NCI-H1105 (cell line): ENCODE measurements at places on chromosomes 6 and 20.

- peak; percentile 70 for DNase-seq
Observed at GRCh38 chr6:87066449-87067333, 28.2 kb downstream of the CGA start.

- no peak for DNase-seq
Observed at GRCh38 chr6:154164397-154164796, 125.4 kb downstream of the OPRM1 start.

GRCh38 chr6:42335896-42336295, 115.8 kb downstream of the TRERF1 start:
- no peak for DNase-seq

GRCh38 chr6:68533339-68533795, 101.7 kb upstream of the ADGRB3 start:
- DNase-seq = no peak

DNA sequence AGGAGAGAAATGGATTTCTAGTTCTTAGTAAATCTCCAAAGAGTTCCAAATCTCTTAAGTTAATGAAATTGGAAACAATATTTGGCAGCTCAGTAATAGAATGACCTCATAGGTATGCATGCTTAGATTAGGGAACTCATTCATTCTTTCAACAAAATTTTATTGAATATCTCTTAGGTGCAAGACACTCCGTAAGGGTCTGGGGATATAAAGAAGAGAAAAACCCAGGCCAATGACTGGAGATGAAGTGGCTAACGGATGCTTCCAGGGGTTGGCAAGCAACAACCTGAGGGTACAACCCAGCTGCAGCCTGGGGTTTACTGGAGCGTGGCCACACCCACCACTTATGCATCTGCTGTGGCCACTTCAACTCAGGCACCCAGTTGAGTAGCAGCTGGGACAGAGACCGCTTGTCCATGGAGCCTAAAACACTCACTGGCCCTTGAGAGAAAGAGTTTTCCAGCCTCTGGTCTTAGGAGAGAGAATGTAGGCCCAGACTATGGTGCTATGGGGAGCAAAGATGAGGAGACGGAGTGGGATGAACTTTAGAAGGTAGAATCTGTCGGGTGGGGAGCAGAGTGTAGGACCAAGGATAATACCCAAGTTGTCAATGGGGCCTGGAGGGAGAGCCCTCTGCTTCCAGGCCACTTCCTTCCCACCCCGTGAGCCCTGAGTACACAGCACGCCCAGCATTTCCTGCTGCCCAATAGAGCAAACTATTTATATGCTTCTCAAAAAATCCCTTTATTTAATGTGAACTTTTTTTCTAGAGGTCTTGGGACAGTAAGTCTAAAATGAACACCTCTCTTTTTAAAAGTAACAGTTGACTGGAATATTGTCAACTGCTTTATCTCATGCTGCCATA, 46.8 kb upstream of the PXDC1 start:
- DNase-seq = peak; percentile 55

DNA sequence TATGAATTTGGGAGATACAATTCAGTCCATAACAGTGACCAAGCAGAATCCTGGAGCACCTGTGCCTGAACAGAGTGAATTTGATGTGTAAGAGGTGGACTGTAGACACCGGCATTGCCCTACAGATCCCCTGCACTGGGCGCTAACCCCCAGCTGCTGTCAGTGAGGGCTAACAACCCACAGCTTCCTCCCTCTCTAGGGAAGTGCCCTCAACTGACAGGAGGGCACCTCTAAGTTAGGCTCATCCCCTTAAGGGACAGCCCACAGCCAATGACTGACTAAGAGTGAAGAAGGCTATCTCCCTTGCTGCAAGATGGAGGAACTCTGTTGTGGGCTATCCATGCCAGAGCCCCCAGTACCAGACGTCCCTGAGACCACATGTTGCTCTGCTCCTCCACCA, 15.3 kb upstream of the BPIFB1 start:
- no peak for DNase-seq

- DNase-seq = no peak
Observed at GRCh38 chr6:69907981-69908498, 41.7 kb downstream of the COL19A1 start.

GRCh38 chr6:46410334-46410953, 80.8 kb downstream of the RCAN2 start:
- peak; percentile 70 for DNase-seq

DNA sequence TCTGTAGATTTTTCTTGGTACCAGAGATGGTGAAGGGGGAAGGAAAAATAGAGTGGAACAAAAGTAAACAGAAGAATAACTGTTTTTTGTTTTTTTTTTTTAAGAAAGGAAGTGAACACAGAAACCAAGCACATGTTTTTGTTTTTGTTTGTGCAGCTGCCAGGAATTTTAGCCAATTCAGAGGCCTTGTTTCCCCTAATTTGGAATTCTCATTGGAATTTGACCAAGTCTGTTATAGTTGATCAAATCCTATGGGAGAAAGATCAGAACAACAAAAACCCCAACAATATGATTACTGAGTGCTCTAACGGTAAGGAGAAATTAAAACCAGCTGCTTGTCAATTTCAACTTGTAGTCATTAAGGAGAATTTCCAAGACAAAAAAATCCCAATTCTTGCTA, 18.2 kb upstream of the IL22RA2 start:
- no peak for DNase-seq

DNA sequence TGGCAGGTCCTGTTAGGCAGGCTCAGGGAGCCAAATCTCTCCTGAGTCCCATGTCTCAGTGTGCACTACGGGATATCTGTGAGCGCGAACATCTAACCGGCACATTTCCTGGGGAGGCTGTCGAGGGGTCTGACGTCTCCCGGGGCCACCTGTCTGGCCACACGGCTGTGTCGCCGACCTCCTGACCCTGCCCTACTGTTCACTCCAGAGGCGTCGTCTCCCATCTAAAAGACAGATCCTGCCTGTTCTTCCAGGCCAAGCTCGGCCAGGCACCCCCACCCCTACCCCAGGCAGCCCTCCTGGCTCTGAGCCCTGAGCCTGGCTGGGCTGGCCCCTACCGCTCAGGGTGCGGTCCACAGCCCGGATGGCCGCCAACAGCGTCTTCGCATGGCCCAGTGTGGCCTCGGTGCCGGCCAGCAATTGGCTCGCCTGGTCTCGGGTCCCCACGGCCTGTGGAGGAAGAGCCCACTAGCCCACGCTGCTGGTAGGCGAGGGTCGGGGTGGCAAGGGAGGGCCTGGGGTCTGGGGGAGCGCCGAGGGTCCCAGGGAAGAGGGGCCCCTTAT, 16.6 kb downstream of the ADRM1 start:
- DNase-seq = no peak

DNA sequence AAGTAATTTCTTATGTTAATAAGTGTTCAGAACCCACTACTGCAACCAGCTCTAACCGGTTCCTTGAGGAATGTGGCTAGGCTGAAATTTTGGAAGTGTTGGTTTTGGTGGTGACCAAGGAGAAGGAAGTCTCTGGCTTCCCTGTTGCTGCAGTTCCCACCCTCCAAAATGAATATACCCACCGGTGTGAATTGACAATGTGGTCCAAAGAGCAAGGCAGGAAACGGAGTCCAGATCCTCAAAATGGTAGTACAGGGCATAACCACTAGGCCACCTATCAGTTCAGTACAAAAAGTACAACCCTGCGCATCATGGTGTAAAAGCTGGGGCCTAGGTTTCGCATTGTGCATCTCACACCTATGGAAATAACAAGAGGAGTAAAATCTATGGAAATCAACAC, 2.8 kb downstream of the ADNP start:
- DNase-seq = no peak

GRCh38 chr6:72861935-72862432, 240.1 kb downstream of the KCNQ5 start:
- no peak for DNase-seq

DNA sequence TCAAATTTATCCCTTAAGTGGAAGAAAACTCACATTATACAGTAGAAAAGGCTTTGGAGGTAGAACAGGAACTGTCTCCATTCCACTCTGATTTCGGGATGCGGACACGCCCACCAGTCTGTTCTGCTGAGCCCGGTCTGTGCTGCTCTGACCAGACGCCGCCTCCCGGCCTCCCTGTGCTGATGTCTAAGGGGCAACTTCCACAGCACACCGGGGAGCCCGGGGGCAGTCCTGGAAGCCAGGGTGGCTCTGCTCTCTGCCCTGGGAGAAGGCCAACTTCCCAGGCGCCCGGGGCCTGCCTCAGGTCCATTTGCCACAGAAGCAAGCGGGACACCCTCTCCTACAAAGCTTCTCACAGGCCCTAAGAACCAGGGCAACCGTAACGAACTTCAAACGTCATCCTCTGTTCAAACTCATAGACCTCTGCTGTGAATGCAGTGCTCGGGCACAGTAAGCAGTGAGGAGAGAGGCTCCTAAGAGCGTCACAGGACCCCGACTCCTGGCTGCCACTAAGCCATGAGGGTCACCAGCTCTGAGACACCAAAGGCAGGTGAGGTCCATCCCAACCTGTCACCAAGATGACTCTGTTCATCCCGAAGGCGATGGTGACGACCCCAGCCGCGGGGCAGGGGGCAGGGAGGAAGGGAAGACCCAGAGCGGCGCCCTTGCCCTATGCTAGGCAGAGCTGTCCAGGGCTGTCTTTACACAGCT, 5.6 kb downstream of the TAF4 start:
- no peak for DNase-seq

DNA sequence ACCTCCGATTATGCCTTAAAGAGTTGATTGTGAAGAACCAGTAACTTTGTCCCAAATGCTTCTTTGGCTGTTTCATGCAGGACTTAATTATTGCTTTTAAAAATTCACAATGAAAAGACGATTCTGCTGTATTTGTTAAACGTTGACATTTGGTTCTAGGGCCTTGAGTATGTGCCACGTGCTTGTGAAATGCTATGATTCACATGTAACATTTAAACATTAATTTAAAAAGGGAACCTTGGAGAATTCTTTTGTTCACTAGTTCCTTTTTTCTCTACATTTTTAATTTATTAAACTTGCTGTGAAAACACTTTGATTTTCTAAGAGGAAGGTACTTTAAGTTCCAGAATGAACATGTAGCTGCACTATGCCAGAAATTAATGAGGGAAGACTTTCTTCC, 9.5 kb downstream of the GZF1 start:
- no peak for DNase-seq

DNA sequence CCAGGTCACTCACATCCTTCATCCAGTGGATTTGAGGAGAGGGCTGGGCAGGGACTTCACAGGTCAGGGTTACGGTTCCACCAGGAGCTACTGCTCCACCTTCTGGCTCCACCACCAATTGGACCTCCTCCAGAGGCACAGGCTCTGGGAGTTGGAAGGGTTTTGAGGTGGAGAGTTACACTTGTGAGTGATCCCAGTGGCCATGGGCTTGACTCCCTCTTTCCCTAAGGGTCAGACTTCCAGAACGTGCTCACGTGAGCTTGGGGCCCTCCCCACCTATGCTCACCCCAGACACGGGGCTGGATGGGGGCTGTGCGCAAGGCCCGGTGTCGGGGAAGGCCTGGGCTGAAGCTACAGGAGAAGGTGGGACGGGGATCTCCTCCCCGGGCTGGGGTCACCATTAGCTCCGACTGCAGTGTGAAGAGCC, 1.5 kb downstream of the AGER start:
- DNase-seq = no peak

GRCh38 chr20:5971203-5971602, 20.8 kb downstream of the MCM8 start:
- no peak for DNase-seq

DNA sequence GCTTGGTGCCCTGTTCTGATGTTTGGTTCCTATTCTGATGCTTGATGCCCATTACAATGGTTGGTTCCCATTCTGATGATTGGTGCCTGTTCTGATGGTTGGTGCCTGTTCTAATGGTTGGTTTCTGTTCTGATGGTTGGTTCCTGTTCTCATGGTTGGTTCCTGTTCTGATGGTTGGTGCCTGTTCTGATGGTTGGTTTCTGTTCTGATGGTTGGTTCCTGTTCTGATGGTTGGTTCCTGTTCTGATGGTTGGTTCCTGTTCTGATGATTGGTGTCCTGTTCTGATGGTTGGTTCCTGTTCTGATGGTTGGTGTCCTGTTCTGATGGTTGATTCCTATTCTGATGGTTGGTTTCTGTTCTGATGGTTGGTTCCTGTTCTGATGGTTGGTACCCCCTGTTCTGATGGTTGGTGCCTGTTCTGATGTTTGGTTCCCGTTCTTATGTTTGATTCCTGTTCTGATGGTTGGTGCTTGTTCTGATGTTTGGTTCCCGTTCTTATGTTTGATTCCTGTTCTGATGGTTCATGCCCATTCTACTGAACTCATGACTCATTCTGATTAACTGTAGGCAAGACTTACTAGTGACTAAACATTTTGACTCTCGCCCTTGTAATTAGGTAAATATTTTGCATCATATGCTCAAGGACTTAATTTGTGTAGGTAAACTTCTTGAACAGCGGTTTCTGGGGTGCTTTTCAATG, 146.2 kb downstream of the DLL1 start:
- no peak for DNase-seq

- peak; percentile 25 for DNase-seq
Observed at GRCh38 chr6:65671922-65672321, 35.1 kb downstream of the EYS start.

DNA sequence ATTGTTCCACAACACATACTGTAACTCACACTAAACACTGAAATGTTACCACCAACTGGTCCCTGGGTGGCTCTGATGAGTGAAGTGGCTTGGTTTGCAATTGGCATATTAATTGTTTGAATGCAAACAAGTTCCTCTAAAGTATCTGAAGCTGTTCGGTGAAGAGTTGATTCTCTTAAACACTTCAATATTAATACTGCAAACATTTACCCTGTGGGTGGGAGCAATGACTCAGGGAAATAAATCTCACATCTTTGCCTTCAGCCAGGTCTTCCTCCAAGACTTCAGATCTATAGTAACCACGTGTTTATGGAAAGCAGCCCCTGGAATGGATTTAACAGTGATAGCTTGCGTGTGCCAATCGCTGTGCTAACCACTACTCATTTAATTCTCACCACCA, 176.0 kb downstream of the MAFB start:
- no peak for DNase-seq

GRCh38 chr6:140153703-140154102, 779.3 kb upstream of the CITED2 start:
- no peak for DNase-seq

DNA sequence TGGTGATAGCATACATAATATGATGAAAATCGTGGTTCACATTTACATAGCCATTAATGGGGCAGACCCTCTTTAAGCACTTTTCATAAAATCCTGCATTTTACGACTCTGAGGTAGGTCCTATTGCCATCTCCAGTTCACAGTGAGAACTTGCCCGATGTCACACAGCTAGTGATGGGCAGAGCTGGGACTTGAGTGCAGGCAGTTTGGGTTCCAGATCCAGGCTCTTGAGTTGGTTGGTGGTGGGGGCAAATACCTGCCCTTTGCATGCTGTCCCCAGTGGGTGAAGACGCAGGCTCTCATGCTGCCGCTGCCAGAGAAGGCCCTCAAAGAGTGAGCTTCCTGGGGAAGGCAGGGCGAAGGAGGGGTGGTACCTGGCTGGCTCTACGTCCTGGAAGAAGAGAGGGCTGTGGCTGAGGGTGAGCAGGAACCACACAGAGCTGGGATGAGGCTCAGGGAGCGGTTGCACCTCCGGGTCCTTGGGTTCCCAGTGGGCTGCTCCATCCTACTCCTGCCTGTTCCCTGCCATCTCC, 6.1 kb upstream of the BAK1 start:
- DNase-seq = no peak
